ENCODE measurements at places on chromosomes 5 and 9. TPM values are rescaled to one million over a fixed set of nuclear protein-coding genes. Genes with fewer than 3 reads are reported as not detected.

- DNase-seq: no peak
Measured at GRCh38 chr5:77080905-77081304, 6.2 kb downstream of the ZBED3 start.

DNA sequence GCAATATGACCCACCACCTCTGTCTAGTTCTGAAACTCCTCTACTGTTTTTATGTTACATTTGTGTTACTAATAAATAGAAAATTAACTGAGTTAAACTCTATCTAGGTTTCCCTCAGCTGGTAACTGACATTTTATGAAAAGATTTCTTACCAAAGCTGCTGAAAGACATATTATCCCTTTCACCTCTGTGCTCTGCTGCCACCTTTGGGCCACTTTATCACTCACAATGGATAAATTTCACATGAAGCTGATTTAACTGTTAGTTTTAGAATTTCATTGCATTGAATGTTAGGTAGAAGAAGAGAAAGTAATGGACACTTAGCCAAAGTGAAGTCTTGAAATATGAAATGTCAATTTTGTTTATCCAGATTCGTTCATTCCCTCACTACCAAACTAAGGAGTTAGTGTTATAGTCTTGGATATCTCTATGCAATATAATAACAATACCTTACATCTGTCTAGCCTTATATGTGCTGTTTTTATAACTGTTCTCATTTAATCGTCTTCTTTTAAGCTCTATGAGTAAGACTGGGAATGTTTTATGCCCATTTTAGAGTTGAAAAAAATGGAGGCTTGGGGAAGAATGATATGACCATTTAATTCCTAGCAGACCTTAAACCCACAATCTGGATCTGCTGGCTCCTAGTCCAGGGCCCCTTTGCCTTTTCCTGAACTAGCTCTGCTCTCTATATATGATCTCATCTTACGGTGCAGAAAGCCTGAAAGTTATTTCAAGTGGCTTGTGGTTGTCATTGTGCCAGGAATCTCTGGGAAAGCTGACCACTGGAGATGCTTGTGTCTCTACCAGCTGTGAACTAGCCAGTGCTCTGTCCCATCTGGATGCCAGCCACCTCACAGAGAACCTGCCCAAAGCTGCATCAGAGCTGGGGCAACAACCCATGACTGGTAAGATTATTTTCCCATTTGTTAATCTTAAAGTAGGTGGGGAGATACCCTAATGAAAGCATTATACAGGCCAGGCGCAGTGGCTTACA, 97.1 kb downstream of the GOLPH3 start:
- peak; percentile 67 for DNase-seq

ZNF618 gene
- total RNA-seq: 12.3 TPM

CCDC192 gene
- total RNA-seq: not detected

All from umbilical cord (tissue), 2 donors.